Stimulated activated CD8-positive, alpha-beta memory T cell treated with anti-CD3 and anti-CD28 coated beads, Interleukin-4, amount 100 ng/mL, for 1 hour (primary cell): ENCODE measurements at places on chromosomes 12 and 14.

DNA sequence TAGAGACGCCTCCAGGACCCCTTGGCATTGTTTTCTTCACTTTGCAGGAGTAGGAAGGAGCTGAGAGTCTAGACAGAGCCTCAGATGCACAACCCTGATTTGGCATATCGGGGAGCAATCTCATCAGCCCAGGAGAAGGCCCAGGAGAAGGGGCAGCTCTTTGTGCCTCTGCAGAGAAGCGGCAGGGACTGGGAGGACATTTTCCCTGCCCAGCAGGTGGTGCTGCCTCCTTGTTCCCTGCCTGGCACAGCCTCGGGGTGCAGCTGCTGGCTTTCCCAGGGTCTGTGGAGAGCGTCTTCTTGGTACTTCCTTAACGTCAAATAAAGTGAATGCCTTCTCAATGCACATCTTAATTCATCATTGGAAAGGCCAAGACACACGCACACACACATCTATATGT, 419.5 kb downstream of the TMEM121 start:
- no peak for DNase-seq

GRCh38 chr14:23095196-23096108, at the start of gene C14orf119:
TSS of gene C14orf119 (plus strand) at chr14:23095505. CDS start at chr14:23097659, 2,154 bp downstream.
- DNase-seq = peak; percentile 92

DNA sequence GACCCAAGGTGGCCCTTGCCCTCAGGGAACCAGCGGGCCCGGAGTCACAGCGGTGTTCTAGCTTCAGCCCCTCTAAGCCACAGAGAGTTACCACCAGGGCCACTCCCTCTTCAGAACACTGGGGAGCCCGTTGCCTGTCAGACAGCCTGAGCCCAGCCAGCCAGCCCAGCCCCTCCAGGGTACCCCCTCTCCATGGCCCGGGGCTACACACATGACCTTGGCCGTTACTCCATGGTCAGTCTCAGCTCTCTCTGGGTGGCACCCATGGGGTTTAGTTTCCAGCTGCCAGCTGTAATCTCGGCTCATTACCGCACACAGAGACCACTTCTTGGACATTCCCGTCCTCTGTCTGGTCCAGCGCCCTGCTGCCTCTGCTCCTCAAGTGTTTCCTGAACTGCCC, 35.0 kb downstream of the PPP2R5C start:
- DNase-seq = no peak

DNA sequence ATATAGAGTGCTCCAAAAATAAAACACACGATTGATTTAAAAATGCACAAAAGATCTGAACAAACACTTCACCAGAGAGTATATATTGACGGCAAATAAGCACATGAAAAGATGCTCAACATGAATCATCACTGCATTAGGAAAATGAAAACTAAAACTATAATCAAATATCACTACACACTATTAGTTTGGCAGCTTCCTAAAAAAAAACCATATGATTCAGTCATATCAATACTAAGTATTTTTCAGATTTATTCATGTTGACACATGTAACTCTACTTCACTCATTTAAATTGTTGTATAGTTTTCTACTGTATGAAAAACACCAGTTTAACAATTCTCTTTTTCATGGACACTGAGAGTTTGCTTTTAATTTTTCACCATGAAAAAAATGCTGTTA, 41.6 kb downstream of the EXOC5 start:
- DNase-seq = no peak

GRCh38 chr14:63452796-63453195, 90.4 kb downstream of the PPP2R5E start:
- no peak for DNase-seq

DNA sequence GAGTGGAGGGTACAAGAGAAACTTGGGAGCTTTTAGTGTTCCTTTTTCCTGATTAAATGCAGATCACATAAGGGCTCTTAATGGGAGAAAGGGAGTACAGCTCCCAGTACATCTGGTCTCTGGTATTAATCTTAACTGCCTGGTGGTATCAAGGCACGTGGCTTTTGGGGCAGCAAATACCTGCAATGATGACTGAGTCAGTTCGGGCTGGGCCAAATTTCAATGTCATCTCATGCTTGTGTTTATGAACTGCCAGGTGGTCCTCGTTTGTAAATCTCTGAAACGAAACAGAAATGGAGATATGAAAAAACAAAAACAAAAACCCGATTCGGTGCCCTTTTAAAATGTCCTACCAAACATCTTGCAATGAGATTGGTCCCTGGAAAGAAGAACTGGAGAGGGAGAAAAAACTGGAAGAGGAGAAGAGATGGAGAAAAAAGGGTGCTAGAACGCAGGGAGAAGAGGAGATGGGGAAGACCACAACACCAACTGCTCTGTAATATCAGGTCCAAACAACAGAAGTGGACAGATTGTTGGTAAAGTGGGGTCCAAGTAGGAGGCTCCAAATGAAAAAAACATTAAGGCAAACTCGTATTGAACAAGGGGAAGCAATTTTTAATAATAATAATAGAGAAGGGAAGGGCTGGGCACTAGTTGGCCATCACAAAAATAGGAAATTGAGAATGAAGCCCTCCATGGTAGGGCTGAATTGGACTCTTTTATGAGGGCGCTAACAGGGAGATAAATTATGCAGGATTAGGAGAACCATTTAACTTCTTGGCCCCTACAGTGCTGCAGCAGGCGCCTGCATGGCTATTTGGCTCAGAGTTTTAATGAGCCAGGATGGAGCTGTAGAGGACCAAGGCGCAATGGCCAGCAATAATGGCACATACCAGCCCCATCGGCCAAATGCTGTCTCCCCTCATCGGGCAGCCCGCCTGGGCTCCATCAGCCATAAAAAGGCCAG, 45.4 kb upstream of the NPFF start:
- DNase-seq = no peak

GRCh38 chr12:109999983-110000505, 814 bp downstream of the ANKRD13A start:
- DNase-seq = no peak
